Transverse colon (tissue), 4 donors: ENCODE measurements at places on chromosomes 5 and 9. TPM values are rescaled to one million over a fixed set of nuclear protein-coding genes. Genes with fewer than 3 reads are reported as not detected.

- peaks cover 29% of the 10 kb centered on the region for H3K4me1 ChIP-seq
Measured at GRCh38 chr5:151740958-151741373, 17.5 kb downstream of the ATOX1 start.

DNA sequence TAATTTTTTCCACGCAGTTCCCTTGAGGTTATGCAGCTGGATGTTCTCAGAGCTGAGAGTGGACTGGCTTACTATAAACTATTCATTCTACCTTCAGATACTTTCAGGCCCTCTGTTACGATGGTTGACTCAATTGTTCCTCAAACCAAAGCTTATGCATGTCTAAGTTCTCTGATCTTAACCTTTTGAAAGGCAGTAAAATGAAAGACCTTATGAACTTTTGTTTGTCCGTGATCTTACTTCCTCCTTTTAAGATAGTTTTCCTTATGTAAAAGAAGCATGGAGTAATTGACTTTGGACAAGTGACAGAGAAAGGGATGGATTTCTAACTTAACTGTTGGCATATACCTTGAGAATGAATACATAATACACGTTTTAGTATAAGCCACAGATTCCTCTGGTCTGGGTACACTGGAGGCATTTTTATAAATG lies 575.7 kb downstream of the PDE4D start:
- H3K4me3 ChIP-seq = no peak overlapping the region
- peaks cover 37% of the 10 kb centered on the region for H3K4me1 ChIP-seq
- DNase-seq = no peak
- H3K27ac ChIP-seq = peak overlapping the region; percentile 85

Gene SLC6A7
- total RNA-seq = 22.9 TPM

Gene SLC2A6
- total RNA-seq = 3.5 TPM

Gene WNK2
- total RNA-seq = 174 TPM

Gene EPB41L4B
- 105 TPM for total RNA-seq

Gene KIAA0825
- total RNA-seq = 5.3 TPM

Gene KIF24
- 0.37 TPM for total RNA-seq

- no peak overlapping the region for H3K27ac ChIP-seq
- no peaks in the 10 kb centered on the region for H3K27me3 ChIP-seq
- no peak overlapping the region for H3K4me3 ChIP-seq
- DNase-seq = no peak
- no peaks in the 10 kb centered on the region for H3K36me3 ChIP-seq
Measured at GRCh38 chr5:147437161-147437596, 72.7 kb downstream of the DPYSL3 start.

Gene NIPBL
- total RNA-seq = 55.8 TPM

DNA sequence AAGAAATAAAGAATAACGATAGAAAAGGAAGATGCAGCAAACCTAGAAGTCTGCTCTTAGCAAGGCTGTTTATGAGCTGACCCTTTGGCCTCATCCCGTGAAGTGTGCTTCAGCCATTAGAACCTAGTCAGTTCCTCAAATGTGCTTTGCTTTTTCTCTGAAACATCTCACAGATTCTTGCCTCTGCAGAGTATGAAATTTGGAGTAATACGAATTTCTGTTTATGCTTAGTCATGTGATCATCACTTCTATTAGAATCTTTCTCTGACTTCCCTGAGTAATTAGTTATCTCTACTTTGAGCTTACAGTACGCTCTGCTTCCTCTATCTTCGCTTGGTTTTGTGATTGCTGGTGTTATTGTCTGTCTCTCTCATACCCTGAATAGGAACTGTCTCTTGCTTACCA lies 11.3 kb downstream of the CYSTM1 start:
- H3K4me3 ChIP-seq = no peak overlapping the region
- H3K4me1 ChIP-seq = peaks cover 25% of the 10 kb centered on the region
- no peaks in the 10 kb centered on the region for H3K27me3 ChIP-seq
- H3K27ac ChIP-seq = no peak overlapping the region
- H3K36me3 ChIP-seq = no peaks in the 10 kb centered on the region
- DNase-seq = no peak

GRCh38 chr9:304106-304505 lies 89.4 kb downstream of the DOCK8 start:
- H3K27me3 ChIP-seq = no peaks in the 10 kb centered on the region
- no peaks in the 10 kb centered on the region for H3K36me3 ChIP-seq
- no peaks in the 10 kb centered on the region for H3K4me1 ChIP-seq
- H3K27ac ChIP-seq = no peak overlapping the region
- no peak for DNase-seq
- no peak overlapping the region for H3K4me3 ChIP-seq

Gene NMUR2
- not detected for total RNA-seq

- peaks cover 17% of the 10 kb centered on the region for H3K27me3 ChIP-seq
- H3K27ac ChIP-seq = no peak overlapping the region
- H3K4me3 ChIP-seq = no peak overlapping the region
- DNase-seq = peak; percentile 54
- H3K4me1 ChIP-seq = peaks cover 9% of the 10 kb centered on the region
- no peaks in the 10 kb centered on the region for H3K36me3 ChIP-seq
Measured at GRCh38 chr9:133538851-133539833, 4.6 kb downstream of the ADAMTSL2 start.

GRCh38 chr5:76733049-76733417 lies 17.1 kb downstream of the F2R start:
- no peaks in the 10 kb centered on the region for H3K36me3 ChIP-seq
- H3K27ac ChIP-seq = peak overlapping the region; percentile 62
- H3K27me3 ChIP-seq = no peaks in the 10 kb centered on the region
- no peaks in the 10 kb centered on the region for H3K4me1 ChIP-seq
- H3K4me3 ChIP-seq = no peak overlapping the region

Gene TAF11L5
- total RNA-seq = not detected

Gene CYSTM1
- total RNA-seq = 32.8 TPM

DNA sequence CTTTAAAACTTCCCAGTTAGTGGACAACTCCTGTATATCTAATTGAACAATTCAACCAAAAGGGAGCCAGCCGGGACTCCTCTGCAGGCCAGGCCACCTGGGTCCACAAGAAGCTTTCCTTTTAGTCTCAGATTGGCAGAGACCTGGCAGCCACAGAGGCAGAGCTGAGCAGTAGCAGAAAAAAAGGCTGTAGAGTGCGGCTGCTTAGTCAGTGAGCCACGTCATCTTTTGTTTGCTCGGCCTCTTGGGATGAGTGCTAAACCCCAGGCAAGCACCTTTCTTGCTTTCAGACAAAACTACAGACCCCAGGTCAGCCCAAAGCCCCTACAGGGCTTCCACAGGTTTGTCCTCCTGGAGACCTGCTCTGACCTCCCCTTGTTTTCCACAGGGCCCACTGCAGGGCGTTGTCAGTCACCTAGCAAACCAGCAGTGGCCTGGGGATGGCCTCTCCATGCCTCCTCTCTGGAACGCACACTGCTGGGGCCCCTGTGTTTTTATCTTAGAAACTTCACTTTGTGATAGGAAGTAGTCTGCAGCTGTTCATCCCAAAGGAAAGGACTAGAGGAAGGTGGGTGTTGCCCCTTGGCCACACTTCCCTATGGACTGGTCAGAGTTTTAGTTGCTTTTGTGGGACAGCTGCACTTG lies 49.9 kb downstream of the SHB start:
- no peak for DNase-seq
- H3K27me3 ChIP-seq = no peaks in the 10 kb centered on the region
- H3K27ac ChIP-seq = peak overlapping the region; percentile 78
- H3K36me3 ChIP-seq = no peaks in the 10 kb centered on the region
- peaks cover 51% of the 10 kb centered on the region for H3K4me1 ChIP-seq
- no peak overlapping the region for H3K4me3 ChIP-seq

DNA sequence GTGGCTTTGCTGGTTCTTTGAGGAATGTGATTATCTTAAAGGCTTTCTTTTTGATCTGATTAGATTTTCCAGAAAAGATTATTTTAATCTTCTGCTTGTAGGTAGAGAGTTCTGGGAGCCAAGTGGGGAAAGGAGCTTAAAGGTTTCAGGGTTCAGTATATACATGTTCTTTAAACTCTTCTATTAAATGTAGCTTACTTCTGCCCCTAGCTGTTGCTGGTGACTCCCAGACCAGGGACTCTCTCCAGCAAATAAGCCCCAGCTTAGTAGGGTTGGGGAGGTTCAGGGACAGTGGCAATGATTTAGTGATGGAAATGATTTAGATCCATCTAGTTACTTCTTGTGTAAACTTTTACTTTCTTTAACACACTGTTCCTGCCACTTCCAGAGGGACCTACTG lies 72.2 kb downstream of the SLC12A2 start:
- H3K4me1 ChIP-seq = no peaks in the 10 kb centered on the region
- DNase-seq = no peak
- no peak overlapping the region for H3K4me3 ChIP-seq
- H3K27me3 ChIP-seq = no peaks in the 10 kb centered on the region
- no peak overlapping the region for H3K27ac ChIP-seq
- peaks cover 67% of the 10 kb centered on the region for H3K36me3 ChIP-seq

- H3K27ac ChIP-seq = no peak overlapping the region
- no peaks in the 10 kb centered on the region for H3K36me3 ChIP-seq
- no peak overlapping the region for H3K4me3 ChIP-seq
- DNase-seq = peak; percentile 57
Measured at GRCh38 chr5:148856009-148856367, 29.6 kb downstream of the ADRB2 start.
